ENCODE measurements at places on chromosomes 7 and 10. TPM values are rescaled to one million over a fixed set of nuclear protein-coding genes. Genes with fewer than 3 reads are reported as not detected.

DNA sequence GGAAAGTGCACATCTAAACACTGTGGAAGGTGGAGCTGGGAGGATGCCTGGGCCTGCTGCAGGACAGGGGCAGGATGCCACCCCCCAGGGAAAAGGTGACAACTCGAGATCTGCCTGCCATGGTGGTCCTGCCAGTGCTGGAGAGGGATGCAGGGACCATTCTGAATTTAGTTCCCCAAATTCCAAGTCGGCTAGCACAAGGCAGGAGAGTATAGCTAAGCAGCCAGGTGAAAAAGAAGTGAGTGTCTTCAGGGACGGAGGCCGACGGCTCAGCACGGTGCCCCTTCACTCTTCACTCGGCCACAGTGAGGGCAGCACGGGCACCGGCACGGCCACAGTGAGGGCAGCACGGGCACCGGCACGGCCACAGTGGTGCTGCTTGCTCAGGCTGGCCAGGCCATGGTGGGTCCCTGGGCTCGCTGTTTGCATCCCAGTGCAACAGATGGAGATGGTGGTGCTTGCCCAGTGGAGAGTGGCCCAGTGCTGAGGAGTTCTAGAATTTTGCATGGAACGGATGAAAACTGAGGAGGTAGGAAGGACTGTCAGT is 161.3 kb upstream of the SHH start:
- no peak overlapping the region for H3K27ac ChIP-seq
- H3K4me1 ChIP-seq: no peaks in the 10 kb centered on the region
- H3K36me3 ChIP-seq: no peaks in the 10 kb centered on the region
- DNase-seq: no peak
- no peak overlapping the region for H3K4me3 ChIP-seq

Gene HACD1
- 4.6 TPM for total RNA-seq

- no peaks in the 10 kb centered on the region for H3K36me3 ChIP-seq
- H3K4me3 ChIP-seq: no peak overlapping the region
- no peak for DNase-seq
- no peak overlapping the region for H3K27ac ChIP-seq
- peaks cover 3% of the 10 kb centered on the region for H3K27me3 ChIP-seq
- H3K4me1 ChIP-seq: no peaks in the 10 kb centered on the region
These were observed 82.4 kb upstream of the NME8 start for GRCh38 chr7:37765872-37766525.

DNA sequence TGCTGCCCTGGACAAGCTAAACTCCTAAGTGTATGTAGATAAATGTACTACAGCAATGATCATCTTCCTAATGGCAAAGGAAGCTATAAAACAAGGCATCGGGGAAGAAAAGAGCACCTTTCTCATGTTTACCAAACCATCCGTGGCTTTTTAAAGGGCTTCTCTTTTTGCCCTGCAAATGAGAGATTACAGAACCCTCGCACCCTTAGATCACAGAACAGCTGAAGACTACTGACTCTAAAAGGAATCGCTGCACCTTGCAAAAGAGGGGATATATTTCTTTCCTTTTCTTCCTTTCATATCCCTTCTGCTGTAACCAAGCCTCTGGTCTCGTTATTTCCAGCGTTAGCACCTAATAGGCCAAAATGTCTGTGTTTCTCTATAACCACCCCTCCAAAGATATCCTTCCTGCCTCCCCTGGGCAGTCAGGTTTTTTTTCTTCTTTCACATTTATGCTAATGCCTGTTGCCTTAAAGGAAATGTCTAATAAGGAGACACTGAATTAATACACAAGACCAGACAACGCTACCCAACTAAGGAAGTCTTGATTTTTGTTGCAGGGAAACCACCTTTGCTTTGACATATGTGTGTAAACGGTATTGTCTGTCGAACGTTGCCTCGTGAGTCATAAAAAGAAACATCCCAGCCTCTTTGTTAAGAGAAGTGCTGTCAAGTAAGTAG is 10.5 kb downstream of the ST8SIA6 start:
- H3K27me3 ChIP-seq: peaks cover 4% of the 10 kb centered on the region
- H3K36me3 ChIP-seq: peaks cover 18% of the 10 kb centered on the region
- H3K4me3 ChIP-seq: peak overlapping the region; percentile 41
- H3K4me1 ChIP-seq: peaks cover 25% of the 10 kb centered on the region

- no peak for DNase-seq
- peaks cover 23% of the 10 kb centered on the region for H3K27me3 ChIP-seq
- no peak overlapping the region for H3K27ac ChIP-seq
- H3K4me3 ChIP-seq: no peak overlapping the region
- no peaks in the 10 kb centered on the region for H3K36me3 ChIP-seq
These were observed 137.7 kb upstream of the PFKP start for GRCh38 chr10:2929480-2930258.

GRCh38 chr10:70656489-70656888 is 15.8 kb upstream of the ADAMTS14 start:
- no peak overlapping the region for H3K27ac ChIP-seq
- peak; percentile 37 for DNase-seq
- no peaks in the 10 kb centered on the region for H3K36me3 ChIP-seq
- H3K27me3 ChIP-seq: peaks cover 17% of the 10 kb centered on the region
- peaks cover 10% of the 10 kb centered on the region for H3K4me1 ChIP-seq

Gene CTTNBP2
- total RNA-seq: not detected

Gene SSC4D
- not detected for total RNA-seq

GRCh38 chr10:117214401-117214800 is 17.1 kb downstream of the KCNK18 start:
- H3K4me3 ChIP-seq: no peak overlapping the region
- peaks cover 7% of the 10 kb centered on the region for H3K4me1 ChIP-seq
- H3K27me3 ChIP-seq: peaks cover 42% of the 10 kb centered on the region
- DNase-seq: no peak
- no peaks in the 10 kb centered on the region for H3K36me3 ChIP-seq

GRCh38 chr10:95601116-95601719 is 40.0 kb upstream of the SORBS1 start:
- peaks cover 6% of the 10 kb centered on the region for H3K27me3 ChIP-seq
- peaks cover 5% of the 10 kb centered on the region for H3K36me3 ChIP-seq
- DNase-seq: peak; percentile 47
- H3K4me1 ChIP-seq: no peaks in the 10 kb centered on the region

DNA sequence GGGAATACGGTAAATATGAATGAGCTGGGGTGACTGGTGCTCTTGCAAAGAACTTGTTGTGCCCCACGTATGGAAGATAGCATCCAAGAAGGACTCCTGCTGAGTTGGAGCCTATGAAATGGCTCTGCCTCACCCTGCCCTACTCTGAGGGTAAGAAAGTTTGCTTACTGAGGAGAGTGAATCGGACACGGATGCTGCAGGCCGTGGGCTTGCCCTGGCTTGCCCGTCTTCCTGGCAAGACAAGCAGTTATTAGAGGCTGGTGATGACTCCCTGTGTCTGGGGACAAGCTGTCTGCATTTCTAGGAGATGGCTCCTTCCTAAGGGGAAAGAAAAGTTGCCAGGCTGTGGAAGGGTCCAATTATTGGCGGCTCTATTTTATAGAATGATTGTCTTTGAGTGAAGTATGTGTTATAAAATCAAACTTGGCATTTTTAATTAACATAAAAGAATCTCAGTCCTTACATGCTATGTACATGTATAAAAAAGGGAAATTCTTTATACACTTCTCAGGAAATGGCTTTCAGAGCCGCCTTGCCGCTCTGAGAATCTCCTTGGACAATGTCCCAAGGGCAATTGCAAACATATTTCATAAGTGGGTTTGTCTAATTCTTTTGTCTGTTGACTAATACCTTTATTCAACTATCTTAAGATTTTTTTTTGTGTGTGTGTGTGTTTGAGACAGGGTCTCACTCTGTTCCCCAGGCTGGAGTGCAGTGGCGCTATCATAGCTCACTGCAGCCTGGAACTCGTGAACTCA is 64.6 kb downstream of the CYP26A1 start:
- no peak overlapping the region for H3K4me3 ChIP-seq
- peaks cover 4% of the 10 kb centered on the region for H3K27me3 ChIP-seq
- no peak overlapping the region for H3K27ac ChIP-seq
- no peaks in the 10 kb centered on the region for H3K4me1 ChIP-seq
- no peaks in the 10 kb centered on the region for H3K36me3 ChIP-seq

Gene MMD2
- not detected for total RNA-seq

DNA sequence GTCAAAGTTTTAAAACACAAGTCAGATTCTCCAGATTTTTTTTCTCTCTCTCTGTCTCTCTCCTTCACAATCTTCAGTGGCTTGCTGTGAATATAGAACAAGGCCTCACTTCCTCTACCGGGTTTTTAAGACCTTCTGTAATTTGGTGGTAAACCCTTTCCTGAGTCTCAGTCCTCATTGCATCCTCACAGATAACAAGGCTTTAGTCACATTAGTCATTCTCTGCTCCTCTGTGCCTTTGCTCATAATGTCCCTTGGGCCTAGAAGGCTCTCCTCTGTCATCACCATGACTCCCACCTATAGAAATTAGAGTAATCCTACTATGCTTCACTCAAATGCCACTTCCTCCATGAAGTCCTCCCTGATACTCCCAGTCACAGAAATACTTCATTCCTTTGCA is 172.7 kb upstream of the HPS1 start:
- no peaks in the 10 kb centered on the region for H3K36me3 ChIP-seq
- H3K27me3 ChIP-seq: peaks cover 12% of the 10 kb centered on the region
- peaks cover 2% of the 10 kb centered on the region for H3K4me1 ChIP-seq
- H3K4me3 ChIP-seq: no peak overlapping the region

GRCh38 chr7:36279200-36279925 is 110.3 kb upstream of the ANLN start:
- no peaks in the 10 kb centered on the region for H3K36me3 ChIP-seq
- no peak overlapping the region for H3K27ac ChIP-seq

DNA sequence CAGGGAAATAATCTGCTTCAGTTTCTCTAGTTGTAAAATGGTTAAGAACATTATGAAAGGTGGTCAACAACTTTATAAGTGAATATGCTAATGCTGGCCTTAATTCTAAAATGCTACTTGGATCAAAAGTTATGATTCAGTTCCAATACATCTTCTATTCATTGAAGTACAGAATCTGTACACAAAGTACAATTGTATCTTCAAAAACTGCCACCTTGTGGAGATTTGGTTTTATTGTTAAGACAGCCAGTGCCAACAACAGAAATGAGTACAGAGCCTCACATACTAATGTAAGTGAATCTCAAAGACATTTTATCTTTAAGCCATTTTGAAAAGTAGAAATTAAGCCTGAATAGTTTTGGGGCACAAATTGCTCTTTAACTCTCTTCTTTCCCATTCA is 194.0 kb downstream of the CFTR start:
- no peak for DNase-seq
- H3K27ac ChIP-seq: no peak overlapping the region
- H3K4me3 ChIP-seq: no peak overlapping the region
- H3K4me1 ChIP-seq: no peaks in the 10 kb centered on the region

Gene LAMTOR4
- total RNA-seq: 167 TPM

- DNase-seq: no peak
- H3K4me3 ChIP-seq: no peak overlapping the region
- H3K27me3 ChIP-seq: peaks cover 11% of the 10 kb centered on the region
- H3K27ac ChIP-seq: no peak overlapping the region
- H3K36me3 ChIP-seq: no peaks in the 10 kb centered on the region
These were observed 40.9 kb upstream of the MET start for GRCh38 chr7:116630932-116631671.

Gene NUDT5
- 91.7 TPM for total RNA-seq

- no peak overlapping the region for H3K27ac ChIP-seq
- H3K36me3 ChIP-seq: no peaks in the 10 kb centered on the region
- peaks cover 3% of the 10 kb centered on the region for H3K27me3 ChIP-seq
- H3K4me1 ChIP-seq: peaks cover 5% of the 10 kb centered on the region
- no peak for DNase-seq
These were observed 61.4 kb upstream of the PPP1R3C start for GRCh38 chr10:91694170-91694794.

- no peak overlapping the region for H3K27ac ChIP-seq
- H3K4me3 ChIP-seq: no peak overlapping the region
- no peaks in the 10 kb centered on the region for H3K36me3 ChIP-seq
- DNase-seq: no peak
These were observed 153.1 kb upstream of the LAMB4 start for GRCh38 chr7:108283252-108283651.

Gene FAM13C
- not detected for total RNA-seq

DNA sequence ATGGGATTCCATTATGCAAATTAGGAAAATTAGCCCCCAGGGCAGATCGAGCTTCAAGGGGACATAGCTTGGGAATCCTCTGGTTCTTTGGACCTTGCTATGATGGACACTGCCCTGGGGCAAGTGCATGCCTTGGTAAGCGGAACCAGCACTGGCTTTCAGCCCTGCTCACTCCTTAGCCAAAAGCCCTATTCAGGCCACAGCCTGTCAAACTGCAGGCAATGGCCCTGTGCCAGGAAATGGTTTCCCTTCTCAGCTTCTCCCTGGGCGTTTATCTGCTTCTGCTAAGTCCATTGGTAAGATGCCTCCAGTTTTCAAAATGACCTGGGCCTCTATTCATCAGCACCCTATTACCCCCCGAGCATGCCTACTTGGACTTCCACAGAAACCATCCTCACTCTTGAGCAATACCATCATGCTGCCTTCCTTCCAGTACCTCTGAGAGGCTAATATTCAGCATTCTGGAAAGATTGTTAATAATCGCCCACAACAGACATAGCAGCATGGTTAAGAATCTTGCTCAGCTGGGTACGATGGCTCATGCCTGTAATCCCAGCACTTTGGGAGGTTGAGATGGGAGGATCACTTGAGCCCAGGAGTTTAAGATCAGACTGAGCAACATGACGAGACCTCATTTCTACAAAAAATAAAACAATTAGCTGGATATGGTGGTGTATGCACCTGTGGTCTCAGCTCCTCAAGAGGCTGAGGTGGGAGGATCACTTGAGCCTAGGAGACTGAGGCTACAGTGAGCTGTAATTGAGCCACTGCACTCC is 918.6 kb upstream of the AUTS2 start:
- H3K27me3 ChIP-seq: no peaks in the 10 kb centered on the region
- no peaks in the 10 kb centered on the region for H3K4me1 ChIP-seq
- DNase-seq: no peak
- no peak overlapping the region for H3K4me3 ChIP-seq
- H3K27ac ChIP-seq: no peak overlapping the region

- H3K27ac ChIP-seq: no peak overlapping the region
- H3K4me3 ChIP-seq: no peak overlapping the region
- H3K4me1 ChIP-seq: no peaks in the 10 kb centered on the region
- DNase-seq: no peak
These were observed 20.8 kb upstream of the RADIL start for GRCh38 chr7:4904346-4904745.

Gene USP54
- total RNA-seq: 3.0 TPM

DNA sequence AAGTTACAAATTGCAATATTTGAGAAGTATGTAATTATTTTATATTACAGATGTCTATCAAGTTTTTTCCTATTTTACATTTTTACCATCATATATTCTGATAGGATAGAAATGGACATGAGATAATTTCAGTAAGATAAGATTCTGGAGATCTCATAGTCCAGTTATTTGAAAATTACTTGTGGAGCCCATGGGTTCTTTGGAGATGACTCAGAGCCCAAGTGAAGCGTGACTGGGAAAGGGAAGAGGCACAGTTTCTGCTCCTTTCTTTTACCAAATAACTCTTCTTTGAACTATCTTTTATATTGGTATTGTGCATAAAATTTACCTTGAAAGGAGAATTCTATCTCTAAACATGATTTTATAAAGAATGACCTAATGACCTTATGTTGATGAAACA is 2.4 kb downstream of the CD36 start:
- DNase-seq: no peak
- H3K4me3 ChIP-seq: no peak overlapping the region
- no peaks in the 10 kb centered on the region for H3K36me3 ChIP-seq
- H3K27me3 ChIP-seq: no peaks in the 10 kb centered on the region
- no peak overlapping the region for H3K27ac ChIP-seq
- no peaks in the 10 kb centered on the region for H3K4me1 ChIP-seq

GRCh38 chr10:116353817-116354216 is 29.6 kb downstream of the CCDC172 start:
- DNase-seq: no peak
- no peaks in the 10 kb centered on the region for H3K4me1 ChIP-seq
- H3K36me3 ChIP-seq: no peaks in the 10 kb centered on the region
- H3K27me3 ChIP-seq: no peaks in the 10 kb centered on the region
- no peak overlapping the region for H3K27ac ChIP-seq

All from activated CD4-positive, alpha-beta memory T cell treated with anti-CD3 and anti-CD28 coated beads, Interleukin-2, amount 10 ng/mL, durations not matched to agents 7 days and 5 days (primary cell).